Body of pancreas (tissue), 4 donors: ENCODE measurements at places on chromosomes 1 and 21.

DNA sequence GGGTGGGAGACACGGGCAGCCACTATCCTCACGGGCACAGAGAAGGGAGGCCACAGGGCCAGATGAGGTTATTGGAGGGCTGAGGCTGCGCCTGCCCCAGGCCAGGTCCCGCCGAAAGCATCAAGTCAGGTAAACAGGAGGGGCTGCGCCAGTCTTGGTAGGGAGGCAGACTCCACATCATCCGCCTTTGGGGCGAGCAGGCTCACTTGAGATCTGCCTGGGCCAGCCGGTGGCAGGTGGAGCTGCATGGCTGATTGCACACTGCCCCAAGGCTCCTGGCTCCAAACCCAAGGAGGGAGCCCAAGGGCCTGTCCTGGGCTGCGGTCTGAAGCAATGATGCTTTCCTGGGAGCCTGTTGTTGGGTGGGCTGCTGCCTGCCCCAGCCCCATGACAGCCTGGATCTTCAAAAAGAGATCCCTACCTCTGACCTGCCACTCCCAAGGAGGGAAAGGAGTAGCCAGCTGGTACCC lies 4.6 kb downstream of the SMIM1 start:
- peaks cover 6% of the 10 kb centered on the region for H3K36me3 ChIP-seq
- H3K4me1 ChIP-seq: peaks cover 40% of the 10 kb centered on the region
- DNase-seq: no peak
- no peak overlapping the region for H3K27ac ChIP-seq

GRCh38 chr21:45532826-45533360 lies 9.3 kb downstream of the SLC19A1 start:
- DNase-seq: peak; percentile 1
- no peak overlapping the region for H3K4me3 ChIP-seq
- H3K4me1 ChIP-seq: no peaks in the 10 kb centered on the region
- peak overlapping the region; percentile 25 for H3K27ac ChIP-seq

DNA sequence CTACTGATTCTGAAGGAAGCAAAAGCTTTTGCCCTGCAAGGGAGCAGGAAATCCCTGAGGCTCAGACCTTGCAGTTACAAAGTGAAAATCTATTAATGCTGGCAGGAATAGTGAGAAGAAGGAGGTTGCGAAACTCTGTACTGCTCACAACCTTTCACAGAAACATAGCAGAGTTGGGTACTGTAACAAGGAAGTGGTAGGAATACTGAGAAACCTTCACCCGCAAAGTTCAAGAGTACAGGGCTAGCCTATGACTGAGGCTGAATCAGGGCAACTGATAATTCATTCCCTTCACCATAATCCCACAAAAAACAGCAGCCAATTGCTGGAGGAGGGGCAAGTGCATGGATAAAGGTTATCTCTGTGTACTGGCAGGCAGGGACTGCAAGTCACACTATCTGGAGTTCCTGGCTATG lies 23.9 kb upstream of the KCTD3 start:
- no peak for DNase-seq
- H3K36me3 ChIP-seq: no peaks in the 10 kb centered on the region
- H3K4me1 ChIP-seq: peaks cover 16% of the 10 kb centered on the region

- peaks cover 14% of the 10 kb centered on the region for H3K36me3 ChIP-seq
- no peaks in the 10 kb centered on the region for H3K4me1 ChIP-seq
- DNase-seq: no peak
Measured at GRCh38 chr1:23816906-23817305, 8.3 kb downstream of the HMGCL start.

DNA sequence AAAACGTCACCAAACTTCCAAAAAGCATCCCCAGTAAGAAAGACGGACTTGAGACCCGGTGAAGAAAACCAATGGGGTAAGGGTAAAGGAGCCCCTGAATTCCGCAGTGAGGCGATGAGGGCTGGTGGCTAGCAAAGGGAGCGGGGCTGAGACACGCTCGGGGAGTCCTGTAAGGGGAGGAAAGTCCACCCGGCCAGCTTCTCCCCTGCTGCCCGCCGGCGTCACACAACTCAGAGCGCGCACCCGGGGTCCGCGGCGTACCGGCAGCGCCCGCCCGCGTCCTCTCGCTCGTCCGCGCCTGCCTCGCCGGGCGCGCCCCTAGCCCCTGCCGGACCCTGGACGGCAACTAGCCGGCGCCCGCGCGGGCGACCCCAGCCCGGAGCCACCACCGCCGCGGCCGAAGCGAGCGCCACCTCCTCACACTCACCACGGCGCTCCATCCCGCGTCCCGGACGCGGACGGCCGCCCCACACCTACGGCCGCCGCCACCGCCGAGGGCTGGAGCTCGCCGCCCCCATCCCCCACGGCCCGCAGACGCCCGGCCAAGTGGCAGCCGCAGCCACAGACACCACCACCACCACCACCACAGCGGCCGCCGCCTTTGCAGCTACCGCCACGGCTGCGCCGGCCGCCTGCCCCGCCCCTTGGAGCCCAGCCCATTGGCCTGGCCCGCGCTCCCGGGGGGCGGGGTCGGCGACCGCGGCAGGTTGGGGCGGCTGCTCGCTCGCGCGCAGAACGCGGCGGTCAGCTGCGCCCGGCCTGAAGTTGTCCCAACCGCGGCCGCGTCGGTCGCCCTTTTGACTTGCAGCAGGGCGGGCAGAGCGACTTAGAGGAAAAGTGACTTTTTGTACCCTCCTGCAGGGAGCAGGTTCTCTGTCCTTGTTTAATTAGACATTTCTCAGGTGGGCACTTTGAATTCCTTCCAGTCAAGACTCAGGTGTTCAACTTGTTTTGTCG lies 10.0 kb upstream of the ARHGAP29 start:
- peak; percentile 89 for DNase-seq
- H3K27me3 ChIP-seq: no peaks in the 10 kb centered on the region
- H3K36me3 ChIP-seq: no peaks in the 10 kb centered on the region
- peak overlapping the region; percentile 30 for H3K27ac ChIP-seq

DNA sequence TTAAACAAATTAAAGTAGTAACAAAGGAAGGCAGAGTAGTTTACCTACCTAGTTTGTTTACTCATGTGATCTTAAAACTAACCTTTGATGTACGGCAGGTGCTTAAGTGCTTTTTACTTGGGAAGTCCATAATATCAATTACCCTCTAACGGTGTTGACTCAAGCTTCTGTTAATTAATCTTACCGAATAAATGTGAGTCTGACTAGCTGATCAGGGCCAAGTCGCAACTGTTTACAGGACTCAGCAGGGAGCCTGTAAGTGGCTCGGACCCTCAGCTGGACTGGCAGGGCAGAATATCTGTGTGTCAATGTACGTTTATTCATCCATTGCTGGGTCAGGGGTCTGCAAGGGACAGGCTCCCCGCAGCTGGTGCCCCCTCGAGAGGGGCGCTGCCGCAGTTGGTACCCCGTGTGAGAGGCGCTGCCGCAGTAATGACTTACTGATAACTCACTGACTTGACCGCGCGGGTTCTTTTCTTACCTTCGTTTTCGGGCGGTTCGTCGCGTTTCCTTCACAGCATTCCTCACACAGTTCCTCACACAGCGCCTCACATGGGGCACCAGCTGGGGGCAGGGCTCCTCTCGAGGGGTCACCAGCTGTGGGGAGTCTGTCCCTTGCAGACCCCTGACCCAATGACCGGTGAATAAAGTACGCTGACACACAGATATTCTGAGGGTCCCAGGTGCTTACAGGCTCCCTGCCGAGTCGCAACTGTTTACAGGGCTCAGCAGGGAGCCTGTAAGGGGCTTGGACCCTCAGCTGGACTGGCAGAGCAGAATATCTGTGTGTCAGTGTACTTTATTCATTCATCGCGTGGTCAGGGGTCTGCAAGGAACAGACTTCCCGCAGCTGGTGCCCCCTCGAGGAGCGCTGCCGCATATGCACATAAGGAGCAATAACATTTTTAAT lies 3.0 kb downstream of the FMO1 start:
- peak; percentile 62 for DNase-seq
- H3K4me3 ChIP-seq: peak overlapping the region; percentile 20
- no peak overlapping the region for H3K27ac ChIP-seq
- no peaks in the 10 kb centered on the region for H3K27me3 ChIP-seq
- H3K36me3 ChIP-seq: no peaks in the 10 kb centered on the region

GRCh38 chr1:42145764-42146625 lies 7.2 kb upstream of the GUCA2B start:
- DNase-seq: no peak
- H3K36me3 ChIP-seq: no peaks in the 10 kb centered on the region
- no peak overlapping the region for H3K4me3 ChIP-seq
- no peak overlapping the region for H3K27ac ChIP-seq

GRCh38 chr1:7638078-7638477 lies 133.0 kb upstream of the VAMP3 start:
- no peak overlapping the region for H3K27ac ChIP-seq
- no peak overlapping the region for H3K4me3 ChIP-seq
- DNase-seq: no peak
- H3K27me3 ChIP-seq: no peaks in the 10 kb centered on the region

- DNase-seq: no peak
- H3K36me3 ChIP-seq: no peaks in the 10 kb centered on the region
- no peak overlapping the region for H3K27ac ChIP-seq
- no peaks in the 10 kb centered on the region for H3K27me3 ChIP-seq
Measured at GRCh38 chr1:195450794-195451193, 1157.4 kb downstream of the KCNT2 start.

- H3K4me1 ChIP-seq: no peaks in the 10 kb centered on the region
- DNase-seq: no peak
- no peaks in the 10 kb centered on the region for H3K36me3 ChIP-seq
- no peaks in the 10 kb centered on the region for H3K27me3 ChIP-seq
- no peak overlapping the region for H3K4me3 ChIP-seq
- H3K27ac ChIP-seq: no peak overlapping the region
Measured at GRCh38 chr1:14304381-14304865, 294.1 kb upstream of the KAZN start.

DNA sequence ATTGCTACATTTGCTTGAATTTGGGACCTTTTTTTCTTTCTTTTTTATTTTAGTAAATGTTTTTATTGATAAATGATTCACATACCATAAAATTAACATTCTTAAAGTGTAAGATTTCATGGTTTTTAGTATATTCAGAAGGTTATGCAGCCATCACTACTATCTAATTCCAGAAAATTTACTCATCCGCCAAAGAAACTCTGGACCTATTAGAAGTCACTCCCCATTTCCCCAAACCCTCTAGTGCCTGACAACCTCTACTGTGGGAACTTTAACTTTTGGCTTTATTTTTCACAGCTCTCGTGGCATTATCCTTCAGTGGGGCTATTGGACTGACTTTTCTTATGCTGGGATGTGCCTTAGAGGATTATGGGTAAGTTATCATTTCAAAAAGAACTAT lies 4.5 kb downstream of the LEPR start:
- H3K27me3 ChIP-seq: no peaks in the 10 kb centered on the region
- no peak overlapping the region for H3K4me3 ChIP-seq
- H3K4me1 ChIP-seq: peaks cover 30% of the 10 kb centered on the region
- no peak for DNase-seq
- peaks cover 7% of the 10 kb centered on the region for H3K36me3 ChIP-seq

GRCh38 chr1:184019069-184019468 lies 18.5 kb downstream of the COLGALT2 start:
- no peaks in the 10 kb centered on the region for H3K36me3 ChIP-seq
- no peak overlapping the region for H3K27ac ChIP-seq
- no peak overlapping the region for H3K4me3 ChIP-seq

- H3K4me1 ChIP-seq: no peaks in the 10 kb centered on the region
- H3K27me3 ChIP-seq: no peaks in the 10 kb centered on the region
- H3K27ac ChIP-seq: no peak overlapping the region
- no peak for DNase-seq
- no peak overlapping the region for H3K4me3 ChIP-seq
Measured at GRCh38 chr1:56773341-56774066, 45.7 kb downstream of the FYB2 start.

GRCh38 chr1:5891736-5892135 lies 100.5 kb downstream of the NPHP4 start:
- H3K4me3 ChIP-seq: no peak overlapping the region
- DNase-seq: no peak
- H3K4me1 ChIP-seq: no peaks in the 10 kb centered on the region
- H3K27ac ChIP-seq: no peak overlapping the region
- no peaks in the 10 kb centered on the region for H3K36me3 ChIP-seq

- H3K36me3 ChIP-seq: peaks cover 3% of the 10 kb centered on the region
- H3K27me3 ChIP-seq: no peaks in the 10 kb centered on the region
- H3K27ac ChIP-seq: no peak overlapping the region
- peak; percentile 70 for DNase-seq
- no peak overlapping the region for H3K4me3 ChIP-seq
Measured at GRCh38 chr1:35452106-35452774, 105.0 kb downstream of the KIAA0319L start.

DNA sequence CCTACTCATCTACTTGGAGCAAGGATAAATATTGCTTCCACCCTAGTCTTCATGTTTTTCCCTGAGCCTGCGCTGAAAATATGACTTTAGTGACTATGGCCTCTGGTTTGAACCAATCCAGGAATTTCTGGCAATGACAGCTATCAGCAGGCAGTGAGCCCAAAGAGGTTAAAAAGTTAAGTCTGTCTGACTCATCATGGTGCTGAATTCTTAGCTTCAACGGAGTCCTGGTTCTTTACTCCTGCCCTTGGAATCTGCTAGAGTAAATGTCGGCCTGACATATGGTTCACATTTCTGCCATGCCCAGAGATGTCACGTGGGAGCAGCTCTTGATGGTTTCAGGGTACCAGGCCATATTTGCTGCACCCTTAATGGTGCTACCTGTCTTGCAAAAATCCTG lies 351.6 kb upstream of the PLXNA2 start:
- no peak overlapping the region for H3K4me3 ChIP-seq
- no peaks in the 10 kb centered on the region for H3K4me1 ChIP-seq
- no peaks in the 10 kb centered on the region for H3K36me3 ChIP-seq
- H3K27ac ChIP-seq: no peak overlapping the region
- DNase-seq: no peak
- H3K27me3 ChIP-seq: no peaks in the 10 kb centered on the region

DNA sequence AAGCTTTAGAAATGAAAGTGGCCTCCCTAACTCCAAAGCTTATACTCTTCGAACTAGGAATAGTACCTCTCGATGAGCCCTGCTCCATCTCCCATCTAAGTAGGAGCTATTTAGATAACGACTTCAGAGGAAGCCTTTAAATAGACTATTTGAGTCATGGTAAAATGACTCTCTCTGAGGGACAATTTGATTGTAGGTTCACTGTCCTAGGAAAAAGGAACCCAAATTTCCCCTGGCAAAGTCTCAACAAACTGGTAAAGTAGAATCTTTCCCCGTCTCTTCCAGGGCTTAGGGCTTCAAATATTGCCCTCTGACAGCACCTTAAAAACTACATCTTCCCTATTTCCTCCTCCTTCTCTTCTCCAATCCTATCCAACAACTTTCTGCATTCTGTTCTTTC lies 2.0 kb upstream of the FCER1A start:
- H3K4me3 ChIP-seq: no peak overlapping the region
- DNase-seq: no peak
- no peak overlapping the region for H3K27ac ChIP-seq
